ENCODE measurements at places on chromosomes 12 and 14.

DNA sequence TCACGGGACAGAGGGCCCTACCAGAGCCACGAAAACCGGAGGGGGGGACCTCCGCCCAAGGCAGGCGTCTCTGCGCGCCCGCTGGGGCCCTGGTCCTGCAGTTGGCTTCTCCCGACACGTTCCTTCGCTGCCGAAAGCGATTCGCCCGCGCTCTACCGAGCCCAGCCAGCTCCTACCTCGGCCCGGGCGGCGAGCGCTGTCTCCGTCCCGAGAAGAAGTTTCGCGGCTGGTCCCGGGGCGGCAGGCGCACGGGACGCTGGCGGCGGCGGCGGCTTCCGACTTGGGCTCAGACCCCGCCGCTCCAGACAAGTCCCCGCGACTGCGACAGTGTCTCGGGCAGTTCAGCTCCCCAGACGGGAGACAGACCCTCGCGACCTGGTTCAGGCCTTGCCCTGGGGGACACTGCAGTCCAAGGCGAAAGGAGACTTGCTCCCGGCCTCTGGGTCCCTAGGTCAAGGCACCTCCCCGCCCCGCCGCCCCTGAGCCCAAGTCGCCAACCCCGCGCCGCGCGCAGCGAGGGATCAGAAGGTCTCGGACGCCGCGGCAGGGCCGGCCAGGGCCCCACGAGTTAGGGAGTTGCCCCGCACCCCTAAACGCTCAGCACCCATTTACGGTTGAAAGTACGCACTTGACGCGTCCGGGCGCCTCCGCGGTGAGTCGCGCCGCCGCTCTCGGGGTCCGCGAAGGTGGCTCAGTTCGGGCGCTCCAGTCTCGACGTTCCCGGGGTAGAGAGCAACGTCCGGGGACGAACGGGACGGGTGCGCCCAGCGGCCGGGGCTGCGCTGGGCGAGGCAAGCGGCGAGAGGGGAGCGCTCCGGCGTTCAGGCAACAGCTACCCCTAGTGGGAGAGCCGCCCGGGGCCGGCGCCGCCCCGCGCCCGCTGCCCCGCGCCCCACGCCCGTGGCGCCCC lies 1.4 kb upstream of the DIO3 start:
- DNase-seq = no peak

GRCh38 chr14:77204907-77205306 lies 23.3 kb downstream of the TMEM63C start:
- DNase-seq = no peak

GRCh38 chr12:130583800-130584199 lies 132.3 kb downstream of the RIMBP2 start:
- no peak for DNase-seq

- DNase-seq = no peak
These were observed 58.2 kb downstream of the ETNK1 start for GRCh38 chr12:22683131-22683530.

GRCh38 chr14:30252151-30252550 lies 306.8 kb upstream of the G2E3 start:
- DNase-seq = no peak

GRCh38 chr12:40382217-40382616 lies 157.4 kb downstream of the LRRK2 start:
- no peak for DNase-seq

- no peak for DNase-seq
These were observed 313.2 kb downstream of the ATP23 start for GRCh38 chr12:58254463-58255100.

DNA sequence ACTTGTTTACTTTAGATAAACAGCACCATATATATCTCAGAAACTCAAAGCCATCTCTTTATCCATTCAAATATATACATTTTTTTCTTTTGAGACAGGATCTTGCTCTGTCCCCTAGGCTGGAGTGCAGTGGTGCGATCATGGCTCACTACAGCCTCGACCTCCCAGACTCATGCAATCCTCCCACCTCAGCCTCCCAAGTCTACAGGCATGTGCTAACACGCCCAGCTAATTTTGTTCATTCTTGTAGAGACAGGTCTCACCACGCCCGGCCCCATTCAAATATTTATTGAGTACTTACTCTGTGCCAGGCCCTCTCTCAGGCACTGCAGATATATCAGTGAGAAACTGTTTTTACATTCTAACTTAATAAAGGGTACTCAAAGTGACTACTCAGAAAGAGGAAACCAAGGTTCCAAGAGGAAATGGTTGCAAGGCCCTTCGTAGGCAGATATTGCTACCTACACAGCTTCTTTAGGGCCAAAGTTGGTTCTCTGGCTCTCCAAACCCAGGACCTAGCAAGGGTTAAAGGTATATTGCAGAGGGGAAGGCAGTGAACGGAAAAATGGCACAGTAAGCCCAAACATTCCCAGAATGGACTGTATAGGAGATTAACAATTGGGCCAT lies 2.9 kb downstream of the ATXN3 start:
- DNase-seq = no peak

DNA sequence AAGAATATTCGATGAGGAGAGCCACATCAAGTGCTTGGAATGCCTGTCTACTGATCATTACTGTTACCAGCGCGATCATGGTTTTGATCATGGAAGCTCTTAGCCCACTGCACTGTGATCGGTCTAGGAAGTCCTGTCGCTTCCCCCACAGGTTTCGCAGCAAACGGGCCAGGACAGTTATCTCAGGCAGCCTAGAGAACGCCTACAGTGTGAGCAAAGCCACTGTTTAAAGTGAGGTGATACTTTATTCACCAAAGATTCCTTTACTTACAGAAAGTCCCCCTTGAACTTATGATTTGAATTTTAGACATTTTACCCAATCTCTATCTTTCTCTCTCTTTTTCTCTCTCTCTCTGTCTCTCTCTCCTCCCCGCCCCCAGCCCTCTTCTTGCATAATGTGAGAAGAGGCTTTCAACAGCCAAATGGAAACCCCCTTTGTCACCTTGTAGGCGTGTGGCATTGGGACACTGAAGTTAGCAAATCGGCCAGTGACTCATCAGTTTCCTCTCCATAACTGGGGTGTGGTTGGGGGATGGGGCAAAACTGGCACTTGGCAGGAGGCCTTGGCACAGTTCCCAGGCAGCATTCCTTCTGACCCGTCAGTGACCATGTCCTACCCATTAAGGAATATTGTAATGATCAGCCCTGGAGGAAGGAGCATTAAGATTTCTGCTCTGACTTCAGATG lies 214.8 kb downstream of the CHST11 start:
- DNase-seq = peak; percentile 76

- DNase-seq = peak; percentile 44
These were observed 1.5 kb downstream of the KRT8 start for GRCh38 chr12:52903285-52903854.

GRCh38 chr12:78146365-78146772 lies 315.7 kb downstream of the NAV3 start:
- DNase-seq = no peak

- DNase-seq = no peak
These were observed 87.8 kb upstream of the EEA1 start for GRCh38 chr12:93016752-93017350.

- DNase-seq = no peak
These were observed 313.0 kb upstream of the RTL1 start for GRCh38 chr14:101216366-101217079.

DNA sequence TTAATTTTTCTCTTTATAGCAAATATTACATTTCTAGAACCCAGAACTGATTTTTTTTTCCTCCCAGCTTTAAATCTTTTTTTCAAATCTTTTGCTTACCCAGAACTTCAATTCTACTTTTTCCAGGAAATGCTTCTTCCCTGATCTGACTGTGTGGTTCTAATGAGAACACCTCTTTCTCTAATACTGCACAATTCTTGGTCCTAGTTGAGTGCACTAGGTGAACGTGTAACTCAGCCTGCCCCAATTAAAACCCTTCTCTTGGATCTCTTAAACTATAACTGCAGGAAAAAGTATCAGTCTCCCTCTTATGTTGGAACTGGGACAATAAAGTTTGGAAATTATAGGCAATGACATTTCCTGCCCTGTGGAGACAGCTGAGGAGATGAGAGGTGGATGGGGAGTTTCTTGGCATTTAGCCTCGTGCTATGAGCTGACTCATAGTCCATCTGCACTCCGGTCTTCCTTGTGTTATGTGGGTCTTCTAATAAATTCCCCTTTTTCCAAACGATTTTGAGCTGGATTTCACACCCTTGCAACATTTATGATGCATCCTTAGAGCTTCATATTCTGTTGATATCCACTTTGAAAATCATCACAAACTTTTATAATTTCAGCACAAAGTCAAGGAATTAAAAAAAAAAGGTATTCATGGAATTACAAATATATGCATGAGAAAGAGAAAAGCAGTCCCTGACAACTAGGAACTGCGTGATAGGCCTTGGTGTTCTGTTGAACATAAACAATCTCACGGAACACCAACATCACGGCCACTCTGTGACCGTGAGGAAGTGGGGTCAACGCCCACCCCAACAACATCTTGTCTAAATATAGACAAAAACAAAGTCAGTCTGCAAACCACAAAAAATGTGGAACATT lies 52.4 kb downstream of the BRMS1L start:
- no peak for DNase-seq

DNA sequence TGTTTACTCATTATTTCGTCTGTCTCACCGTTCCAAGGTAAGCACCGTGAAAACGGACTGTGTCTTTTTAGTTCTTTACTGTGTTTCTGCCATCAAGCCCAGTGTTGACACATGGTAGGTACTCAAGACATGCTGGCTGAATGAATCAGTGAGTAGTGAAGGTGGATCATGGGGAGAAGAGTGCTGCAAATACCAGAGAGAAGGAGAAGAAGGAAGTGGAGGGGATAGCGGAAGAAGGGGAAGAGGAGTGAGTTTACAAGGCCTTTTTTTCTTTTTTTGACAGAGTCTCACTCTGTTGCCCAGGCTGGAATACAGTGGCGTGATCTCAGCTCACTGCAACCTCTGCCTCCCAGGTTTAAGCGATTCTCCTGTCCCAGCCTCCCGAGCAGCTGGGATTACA lies 54.6 kb downstream of the ETV6 start:
- DNase-seq = no peak

DNA sequence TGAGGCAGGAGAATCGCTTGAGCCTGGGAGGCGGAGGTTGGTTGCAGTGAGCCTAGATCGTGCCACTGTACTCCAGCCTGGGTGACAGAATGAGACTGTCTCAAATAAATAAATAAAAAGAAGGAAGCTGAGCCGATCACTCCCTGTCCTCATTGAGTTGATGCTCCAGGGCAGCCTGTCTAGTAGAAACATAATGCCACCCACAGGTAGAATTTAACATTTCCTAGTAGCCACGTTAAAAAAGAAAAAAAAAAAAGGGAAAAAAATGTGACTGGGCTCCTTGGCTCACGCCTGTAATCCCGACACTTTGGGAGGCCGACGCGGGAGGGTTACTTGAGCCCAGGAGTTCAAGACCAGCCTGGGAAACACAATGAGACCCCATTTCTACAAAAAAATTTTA lies 135.7 kb downstream of the SCARB1 start:
- DNase-seq = no peak

DNA sequence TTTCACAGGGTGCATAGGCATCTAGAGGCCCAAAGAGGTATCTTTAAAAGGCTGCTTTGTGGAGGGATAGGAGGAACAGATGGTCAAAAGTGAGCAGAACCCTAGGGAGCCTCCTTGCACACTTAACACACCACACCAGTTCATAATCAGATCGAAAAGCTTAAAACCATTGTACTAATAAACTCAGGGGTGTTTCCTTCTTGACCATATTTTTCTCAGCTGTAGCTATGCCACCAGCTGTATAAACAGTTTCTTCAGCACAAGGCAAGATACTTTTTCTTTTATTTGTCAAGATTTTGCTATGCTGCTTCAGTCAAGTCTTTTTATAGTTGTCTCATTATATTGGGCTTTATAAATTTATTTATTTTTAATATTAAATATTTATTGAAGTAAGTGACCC lies 88.7 kb downstream of the RIC8B start:
- DNase-seq = no peak

- DNase-seq = no peak
These were observed 46.9 kb downstream of the DLK1 start for GRCh38 chr14:100773331-100774163.

- DNase-seq = no peak
These were observed 334.9 kb downstream of the BTG1 start for GRCh38 chr12:91810531-91811451.

DNA sequence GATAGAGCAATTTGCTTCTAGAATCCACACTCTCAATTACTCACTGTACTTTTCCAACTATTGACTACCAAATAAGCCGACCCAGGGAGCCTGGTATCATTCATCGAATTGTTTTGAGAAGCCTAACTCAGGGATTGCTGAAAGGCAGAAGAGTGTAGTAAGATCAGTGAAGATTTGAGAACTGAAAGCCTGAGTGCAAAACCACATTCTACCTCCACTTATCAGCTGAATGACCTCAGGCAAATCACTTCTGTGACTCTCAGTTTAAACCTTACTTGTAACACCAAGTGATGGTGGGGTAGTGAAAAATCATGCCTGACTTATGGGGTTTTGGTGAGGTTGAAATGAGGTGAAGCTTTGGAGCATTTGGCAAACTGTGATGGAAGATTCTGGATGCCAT lies 126.1 kb upstream of the MAX start:
- DNase-seq = no peak

- DNase-seq = no peak
These were observed 38.9 kb downstream of the KCNC2 start for GRCh38 chr12:75170640-75171185.

DNA sequence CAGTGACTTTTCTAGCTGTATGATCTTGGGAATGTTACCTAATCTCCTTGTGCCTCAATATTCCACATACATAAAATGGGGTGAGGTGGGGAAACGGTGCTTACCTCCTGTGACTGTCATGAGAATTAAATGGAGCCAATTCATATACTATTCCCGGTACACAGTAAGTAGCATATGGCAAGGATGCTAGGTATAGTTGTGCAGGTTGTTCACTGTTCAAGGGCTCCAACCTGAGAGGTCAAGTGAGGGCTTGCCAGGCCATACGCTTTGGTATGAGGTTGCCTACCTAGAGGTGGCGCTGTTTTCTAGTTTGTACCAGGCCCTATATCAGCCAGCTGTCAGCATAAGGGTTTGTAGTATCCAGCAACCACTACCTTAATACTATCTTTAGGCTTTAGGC lies 3.6 kb upstream of the BATF start:
- DNase-seq = no peak

GRCh38 chr12:10067942-10068341 lies 30.8 kb downstream of the CLEC1A start:
- no peak for DNase-seq

DNA sequence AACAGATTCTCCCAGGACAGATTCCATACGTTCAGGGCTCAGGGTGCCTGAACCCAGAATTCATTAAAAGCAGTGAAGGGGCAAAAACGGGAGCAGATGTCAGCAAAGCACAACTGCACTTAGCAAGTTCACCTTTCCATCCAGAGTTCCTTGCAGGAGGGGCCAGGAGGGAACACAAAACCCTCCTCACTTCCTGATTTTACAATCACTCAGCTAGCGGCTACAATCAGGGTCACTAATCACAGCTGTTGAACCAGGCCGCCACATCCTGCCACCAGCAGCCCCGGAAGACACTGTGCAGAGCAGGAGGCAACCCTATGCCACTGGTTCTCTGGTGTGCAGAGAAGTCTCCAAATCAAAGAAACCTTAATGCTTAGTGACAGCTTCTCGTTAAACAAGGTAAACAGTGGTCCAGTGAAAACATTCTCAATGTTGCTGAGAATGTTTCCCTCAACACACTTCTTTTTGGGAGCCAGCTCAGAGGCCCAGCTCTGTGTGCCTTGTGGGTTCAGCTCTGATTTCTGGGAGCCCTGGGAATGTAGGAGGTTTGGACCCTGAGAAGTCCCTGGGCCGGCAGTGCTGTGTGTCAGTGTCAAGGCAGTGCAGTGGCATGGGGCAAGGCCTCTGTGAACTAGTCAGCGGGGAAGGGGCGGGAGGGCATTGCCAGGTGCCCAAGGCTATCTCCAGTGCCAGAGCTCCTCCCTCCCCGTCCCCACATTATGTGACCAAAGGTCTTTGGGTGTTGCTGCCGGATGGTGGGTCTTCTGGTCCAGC lies 54.5 kb downstream of the VCPKMT start:
- DNase-seq = peak; percentile 49

Measured in stimulated activated CD4-positive, alpha-beta T cell treated with anti-CD3 and anti-CD28 coated beads, Interleukin-2, amount 100 ng/mL, for 48 hours (primary cell).